ENCODE measurements at places on chromosomes 1 and 21.

GRCh38 chr1:67818725-67819301 is 14.5 kb downstream of the GNG12 start:
- no peak for DNase-seq

DNA sequence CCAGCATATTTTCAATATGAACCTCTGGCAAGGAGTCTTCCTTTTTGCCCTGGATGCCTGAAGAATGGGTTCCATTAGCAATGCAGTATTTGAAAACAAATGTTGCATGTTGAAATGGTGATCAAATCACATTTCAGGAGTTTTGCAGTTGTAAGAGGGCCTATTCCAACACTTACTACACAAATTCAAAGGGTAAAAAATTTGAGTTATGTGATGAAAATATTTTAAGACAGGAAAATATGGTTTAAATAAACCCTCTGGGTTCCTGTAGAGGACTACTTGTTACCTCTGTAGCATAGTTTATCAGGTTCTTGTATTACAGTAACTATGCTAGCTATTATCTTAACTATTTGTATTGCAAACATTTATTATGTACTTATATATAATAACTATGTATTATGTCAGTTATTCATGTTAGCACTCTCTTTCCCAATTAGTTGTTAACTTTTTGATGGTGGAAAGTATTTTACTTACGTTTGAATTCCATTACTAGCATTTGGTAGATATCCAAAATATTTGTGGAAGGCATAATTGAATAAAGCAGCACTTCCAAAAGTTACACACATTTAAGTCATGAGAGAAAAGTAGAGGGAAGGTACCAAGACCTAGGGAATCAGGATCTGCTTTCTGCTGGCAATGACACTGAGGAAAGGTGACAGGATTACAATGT is 312.9 kb downstream of the GRIK1 start:
- DNase-seq = no peak

GRCh38 chr1:152539901-152540300 is 25.6 kb downstream of the CRCT1 start:
- no peak for DNase-seq

GRCh38 chr1:242016479-242016878 is 17.6 kb upstream of the MAP1LC3C start:
- no peak for DNase-seq

- DNase-seq = no peak
Measured at GRCh38 chr21:44708213-44708865, 3.0 kb downstream of the TSPEAR start.

DNA sequence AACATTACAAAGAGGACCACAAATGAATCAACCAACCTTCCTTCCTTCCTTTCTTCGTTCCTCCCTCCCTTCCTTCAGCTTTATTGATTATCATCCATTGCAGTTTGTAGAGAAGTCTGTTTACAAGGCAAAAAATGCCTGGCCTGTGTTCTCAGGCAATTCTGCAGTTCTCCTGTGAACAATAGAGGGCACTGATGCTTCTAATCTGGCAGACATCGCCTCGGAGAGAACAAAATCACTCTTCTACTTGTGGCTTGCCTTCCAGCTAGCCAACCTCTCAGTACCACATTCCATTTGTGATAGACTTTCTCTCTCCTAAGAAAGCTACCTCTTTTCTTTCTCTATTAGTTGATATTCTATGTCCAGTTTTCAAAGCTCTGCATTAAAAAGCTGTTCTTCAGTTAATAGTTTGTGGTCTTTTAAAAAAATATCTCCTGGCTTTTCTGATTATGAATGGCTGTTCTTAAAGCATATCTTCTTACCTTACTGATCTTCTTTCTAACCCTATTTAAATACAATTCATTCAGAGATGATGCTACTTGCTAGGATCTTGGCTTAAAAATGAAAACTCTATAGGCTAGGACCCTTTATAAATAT is 26.9 kb upstream of the ESRRG start:
- no peak for DNase-seq

GRCh38 chr1:2240270-2241156 is 12.4 kb downstream of the SKI start:
- no peak for DNase-seq

- DNase-seq = no peak
Measured at GRCh38 chr21:43957128-43957571, 55.0 kb upstream of the TRAPPC10 start.

DNA sequence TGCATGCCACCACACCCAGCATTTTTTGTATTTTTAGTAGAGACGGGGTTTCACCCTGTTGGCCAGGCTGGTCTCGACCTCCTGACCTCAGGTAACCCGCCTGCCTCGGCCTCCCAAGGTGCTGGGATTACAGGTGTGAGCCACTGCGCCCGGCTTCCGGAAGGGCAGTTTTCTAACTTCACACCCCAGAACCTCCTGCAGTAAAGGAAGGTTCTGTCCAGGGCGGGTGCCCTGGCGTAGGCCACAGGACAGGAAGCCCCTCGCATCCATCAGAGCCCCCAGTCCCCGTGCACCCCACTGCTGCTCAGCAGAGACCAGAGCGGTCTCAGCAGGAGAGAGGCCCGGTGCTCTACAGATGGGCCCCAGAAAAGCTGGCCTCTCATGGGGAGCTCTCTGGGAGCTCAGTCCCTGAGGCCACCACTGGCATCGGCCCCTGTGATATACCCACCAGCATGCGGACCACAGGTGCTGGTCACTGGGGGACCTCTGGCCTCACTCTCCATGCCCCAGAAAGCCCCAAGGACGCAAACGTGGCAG is 4.1 kb upstream of the DNMT3L start:
- no peak for DNase-seq

DNA sequence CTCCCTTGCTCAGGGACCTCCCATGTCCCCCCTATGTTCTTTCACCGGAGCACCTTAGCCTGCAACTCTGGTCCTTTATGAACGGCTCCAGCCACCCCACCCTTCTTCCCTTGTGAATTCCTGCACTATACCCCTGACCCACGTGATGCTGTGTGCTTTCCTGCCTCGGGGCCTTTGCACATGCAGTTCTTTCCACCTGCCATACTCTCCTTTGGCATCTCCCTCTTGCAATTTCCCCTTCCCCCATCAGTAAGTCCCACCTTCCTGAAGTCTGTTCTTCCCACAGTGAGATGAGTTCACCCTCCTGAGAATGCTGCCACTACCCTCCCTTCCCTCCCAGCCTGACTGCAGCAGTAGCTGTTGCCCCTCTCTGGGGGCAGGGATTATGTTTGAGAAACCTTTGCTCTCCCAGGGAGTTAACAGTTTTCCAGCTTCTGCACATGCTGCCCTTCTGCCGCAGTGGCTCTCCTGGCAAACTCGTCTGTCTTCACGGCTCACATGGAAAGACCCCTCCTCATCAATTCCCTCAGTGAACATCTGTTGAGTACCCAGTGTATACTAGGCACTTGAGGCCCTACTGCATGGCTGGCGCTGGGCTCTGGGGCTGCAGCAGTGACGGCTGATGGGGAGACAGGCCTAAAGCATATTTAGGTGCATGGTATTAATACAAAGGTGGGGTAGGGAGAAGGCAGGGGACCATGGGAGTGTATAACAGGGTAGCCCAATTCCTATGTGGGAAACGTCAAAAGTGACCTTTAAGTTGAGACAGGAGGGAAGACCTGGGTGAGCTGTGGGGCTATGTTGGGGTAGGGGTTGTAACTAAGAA is 9.7 kb downstream of the ZNF362 start:
- no peak for DNase-seq

DNA sequence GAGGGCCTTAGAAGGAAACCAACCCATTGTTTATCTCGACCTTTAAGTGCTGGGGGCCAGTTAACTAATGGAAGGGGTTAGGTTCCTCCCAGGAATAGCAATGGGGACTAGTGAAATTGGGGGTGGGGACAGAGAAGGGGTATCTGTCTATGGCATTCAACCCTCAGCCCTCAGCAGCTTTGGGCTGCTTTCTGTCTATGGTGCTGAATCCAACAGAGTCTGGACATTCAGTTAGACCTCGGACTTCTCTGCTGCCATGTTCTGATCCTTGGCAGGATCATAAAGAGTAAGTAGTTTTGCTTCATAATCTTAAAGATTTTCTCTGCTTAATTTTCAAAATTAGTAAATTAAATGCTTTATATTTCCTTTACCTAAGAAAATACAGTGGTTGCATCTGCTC is 2.6 kb upstream of the EPHA10 start:
- no peak for DNase-seq

DNA sequence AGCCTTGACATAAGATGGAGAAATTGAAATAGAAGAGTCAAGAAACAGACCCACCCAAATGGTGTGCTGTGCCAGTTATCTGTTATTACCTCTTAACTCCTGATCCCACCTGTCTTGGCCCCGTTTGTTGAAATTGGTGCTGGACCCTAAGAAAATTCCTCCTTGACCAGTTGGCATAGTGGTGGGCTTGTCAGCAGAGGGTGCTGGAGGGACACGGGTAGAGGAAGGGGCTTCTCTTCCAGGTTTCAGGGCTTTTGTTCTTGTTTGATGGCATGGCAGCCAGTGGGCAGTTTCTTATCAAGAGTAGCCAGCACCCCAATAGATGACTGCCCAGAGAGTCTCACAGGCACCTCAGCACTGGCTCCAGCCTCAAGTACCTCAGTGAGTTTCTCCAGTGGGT is 51.6 kb downstream of the PCBP3 start:
- DNase-seq = no peak

GRCh38 chr1:15042866-15043265 is 110.7 kb upstream of the TMEM51 start:
- DNase-seq = no peak

DNA sequence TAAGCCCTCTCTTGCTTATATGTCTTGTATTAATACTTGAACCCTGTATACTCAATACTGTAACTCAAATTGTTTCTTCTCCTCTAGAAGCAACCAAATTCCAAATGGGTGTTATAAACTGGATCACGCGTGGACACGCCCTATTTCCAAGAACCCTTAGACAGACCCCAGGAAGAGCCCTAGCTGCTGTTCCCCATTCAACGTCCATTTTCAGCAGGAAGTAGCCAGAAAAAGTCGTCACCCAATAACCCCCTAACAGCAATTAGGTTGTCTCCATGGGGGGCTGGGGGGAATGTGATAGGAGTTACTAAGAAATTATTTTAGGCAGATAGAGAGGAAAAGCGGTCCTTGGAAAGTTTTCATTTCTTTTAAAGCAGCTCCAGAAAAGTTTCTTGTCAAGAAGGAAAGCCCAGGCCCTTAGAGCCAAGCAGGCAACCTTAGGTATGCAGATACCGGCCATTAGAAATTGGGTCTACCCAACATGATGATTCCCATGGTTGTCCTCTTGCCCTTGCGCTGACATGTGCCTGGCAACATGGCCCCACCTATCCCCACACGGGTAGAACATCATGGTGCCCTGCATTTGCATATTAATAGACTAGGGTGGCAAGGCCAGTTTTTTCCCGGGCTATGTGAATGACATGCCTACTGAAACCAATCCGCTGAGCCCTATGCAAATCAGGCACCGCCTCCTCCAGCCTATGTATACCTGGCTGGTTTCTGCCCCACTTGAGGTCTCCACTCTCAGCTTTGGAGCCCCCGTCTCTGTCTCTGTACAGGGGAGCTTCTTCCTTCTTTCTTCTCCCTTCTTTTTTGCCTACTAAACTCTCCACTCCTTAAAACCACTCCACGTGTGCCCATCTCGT is 4.0 kb upstream of the CD46 start:
- no peak for DNase-seq

DNA sequence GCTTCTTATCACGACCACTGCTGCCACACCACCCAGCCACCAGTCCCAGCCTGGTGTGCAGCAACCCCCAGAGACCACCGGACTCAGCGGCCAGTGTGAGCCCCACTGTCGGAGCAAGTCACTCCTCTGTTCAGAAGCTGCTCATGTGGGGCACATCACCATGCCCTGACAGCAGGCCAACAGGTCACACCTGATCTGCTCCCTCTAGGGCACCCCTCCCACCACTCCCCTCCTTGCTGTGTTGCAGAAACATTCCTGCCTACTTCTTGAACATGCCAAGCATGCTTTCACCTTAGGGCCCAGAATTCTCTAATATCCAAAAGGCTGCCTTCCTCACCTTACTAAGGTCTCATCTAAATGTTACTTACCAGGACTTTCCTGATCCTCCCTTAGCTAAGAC is 146.5 kb downstream of the SLC45A1 start:
- DNase-seq = no peak

DNA sequence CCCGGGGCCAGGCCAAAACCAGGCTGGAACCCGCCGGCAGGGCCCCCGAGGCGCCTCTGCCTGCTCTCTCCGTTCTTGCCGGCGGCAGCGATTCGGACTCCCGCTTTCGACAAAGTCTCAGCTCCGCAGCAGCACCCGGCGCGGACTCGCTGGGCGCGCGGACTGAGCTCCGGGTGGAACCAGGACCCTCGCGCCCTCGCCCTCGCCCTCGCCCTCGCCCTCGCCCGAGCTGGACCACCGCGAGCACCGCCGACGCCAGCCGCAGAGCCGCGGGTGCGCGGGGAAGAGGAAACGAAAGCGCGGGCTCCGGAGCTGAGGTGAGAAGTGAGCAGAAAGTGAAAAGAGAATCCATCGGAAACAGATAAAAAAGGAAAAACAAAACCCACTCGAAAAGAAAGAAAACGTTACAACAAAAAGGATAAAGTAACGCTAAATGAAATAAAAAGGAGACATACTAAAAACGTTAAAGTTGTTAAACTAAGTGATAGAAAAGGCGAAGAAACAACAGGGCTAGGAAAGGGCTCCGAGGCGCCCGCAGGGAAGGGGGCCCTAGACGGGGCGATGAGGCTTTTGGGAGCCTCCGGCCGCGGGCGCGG is 64.9 kb downstream of the MEF2D start:
- no peak for DNase-seq

DNA sequence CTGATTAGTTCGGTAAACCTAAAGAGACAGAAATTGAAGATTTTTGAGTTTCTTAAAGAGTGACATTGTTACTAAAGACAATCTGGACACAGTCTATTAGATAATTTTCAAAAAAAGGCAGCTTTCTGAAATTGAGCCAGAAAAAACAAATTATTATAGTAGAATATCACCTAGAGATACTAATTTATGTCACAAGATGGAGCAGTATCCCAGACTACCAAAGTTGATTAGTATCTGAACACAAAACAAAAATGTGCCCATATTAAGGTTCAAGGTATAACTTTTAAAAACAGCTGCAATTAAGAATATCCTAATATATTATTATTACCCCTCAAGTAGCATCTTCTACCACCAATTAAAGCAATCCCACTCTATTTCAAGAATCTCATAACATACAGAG is 40.5 kb upstream of the SYT2 start:
- no peak for DNase-seq

- peak; percentile 24 for DNase-seq
Measured at GRCh38 chr1:17661546-17662157, 93.5 kb upstream of the ACTL8 start.

DNA sequence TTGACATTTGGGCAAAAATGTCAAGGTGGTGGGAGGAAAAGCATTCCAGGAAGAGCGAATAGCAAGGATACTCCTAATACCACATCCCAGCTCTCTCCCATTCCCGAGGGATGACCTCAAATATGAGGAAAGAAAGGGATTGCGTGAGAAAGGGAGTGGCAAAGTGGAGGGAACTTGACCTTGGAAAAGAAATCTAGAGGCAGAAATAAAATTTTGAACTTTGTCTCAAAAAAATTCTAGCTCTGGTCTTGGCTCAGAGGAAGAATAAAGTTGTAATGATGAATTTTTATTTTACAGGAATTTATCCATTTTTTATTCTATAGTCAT is 127.8 kb downstream of the TBX19 start:
- no peak for DNase-seq
